ENCODE measurements at places on chromosomes 2 and 18.
A peak's percentile ranks its signal among the peaks of the same experiment; 100 is the strongest.

- H3K4me3 ChIP-seq = no peak overlapping the region
- no peak overlapping the region for H3K27ac ChIP-seq
- peaks cover 29% of the 10 kb centered on the region for H3K4me1 ChIP-seq
- no peak for DNase-seq
These were observed 82.5 kb upstream of the XIRP2 start for GRCh38 chr2:166805753-166806152.

GRCh38 chr2:231530099-231531011 lies at the start of gene NMUR1:
TSS of gene NMUR1 (minus strand) at chr2:231530445. CDS start at chr2:231530361, 84 bp downstream.
- H3K4me1 ChIP-seq = no peaks in the 10 kb centered on the region
- peak within 1 kb of the TSS; percentile 35 for H3K4me3 ChIP-seq
- no peaks in the 10 kb centered on the region for H3K36me3 ChIP-seq
- DNase-seq = no peak

DNA sequence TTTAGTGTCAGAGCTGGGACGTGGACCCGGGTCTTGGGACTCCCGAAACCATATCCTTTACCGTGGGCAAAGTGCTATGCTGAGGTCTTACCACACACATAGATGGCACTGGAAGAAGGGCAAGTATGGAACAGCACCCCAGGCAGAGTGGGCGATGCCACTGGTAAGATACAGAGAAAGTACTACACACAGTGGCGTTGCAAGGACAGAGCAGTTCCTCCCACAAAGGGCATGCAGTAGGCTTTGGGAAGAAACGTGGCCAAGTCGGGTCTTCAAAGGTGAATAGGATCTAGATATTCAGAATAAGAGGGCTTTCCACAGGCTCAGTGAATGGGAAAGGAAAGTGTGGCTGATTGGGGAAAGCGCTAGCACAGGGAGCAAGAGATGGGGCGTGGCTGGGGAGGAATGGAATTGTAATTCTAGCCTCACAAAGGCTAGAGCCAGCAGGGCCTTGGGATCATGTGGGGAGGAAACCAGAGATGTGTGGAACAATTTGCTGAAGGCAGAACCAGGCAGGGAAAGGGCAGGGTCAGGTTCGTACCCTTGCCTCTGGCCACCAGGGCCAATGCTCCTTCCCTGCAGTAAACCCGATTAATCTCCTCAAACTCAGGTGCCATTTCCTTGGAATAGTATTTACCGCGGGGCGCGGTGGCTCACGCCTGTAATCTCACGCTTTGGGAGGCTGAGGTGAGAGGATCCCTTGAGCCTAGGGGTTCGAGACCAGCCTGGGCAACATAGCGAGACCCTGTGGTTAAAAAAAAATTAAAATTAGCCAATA lies 36.0 kb downstream of the PCBP1 start:
- peaks cover 64% of the 10 kb centered on the region for H3K4me1 ChIP-seq
- no peak for DNase-seq
- peak overlapping the region; percentile 10 for H3K4me3 ChIP-seq
- peak overlapping the region; percentile 98 for H3K27ac ChIP-seq
- no peaks in the 10 kb centered on the region for H3K36me3 ChIP-seq

DNA sequence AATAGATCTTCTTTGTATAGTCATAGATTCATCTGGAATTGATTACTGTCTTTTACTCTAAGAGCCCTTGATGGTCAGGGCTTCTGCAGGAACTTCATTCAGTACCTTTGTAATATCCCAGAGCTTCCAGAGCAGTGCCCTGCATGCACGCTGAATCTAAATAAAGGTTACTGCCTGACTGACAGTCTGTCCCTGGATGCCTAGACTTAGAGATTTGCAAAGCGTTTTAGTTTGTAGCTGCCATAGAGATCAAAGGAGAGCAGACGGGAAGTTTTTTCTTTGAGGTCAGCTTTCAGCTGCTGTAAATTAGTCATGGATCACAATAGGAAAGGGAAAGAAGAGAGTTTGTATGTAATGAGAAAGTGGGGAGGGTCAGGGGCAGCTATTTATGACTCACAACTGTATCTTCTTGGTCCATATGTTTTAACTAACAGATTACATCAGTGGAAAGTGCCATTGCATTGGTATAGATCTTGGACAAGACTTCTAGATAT lies 45.2 kb upstream of the NYAP2 start:
- H3K4me1 ChIP-seq = no peaks in the 10 kb centered on the region
- peaks cover 4% of the 10 kb centered on the region for H3K27me3 ChIP-seq
- H3K36me3 ChIP-seq = no peaks in the 10 kb centered on the region

GRCh38 chr18:45227001-45227742 lies 388.1 kb upstream of the SLC14A2 start:
- DNase-seq = no peak
- H3K4me1 ChIP-seq = no peaks in the 10 kb centered on the region
- no peak overlapping the region for H3K27ac ChIP-seq
- no peak overlapping the region for H3K4me3 ChIP-seq

- no peak overlapping the region for H3K4me3 ChIP-seq
- H3K4me1 ChIP-seq = no peaks in the 10 kb centered on the region
- H3K36me3 ChIP-seq = no peaks in the 10 kb centered on the region
- DNase-seq = no peak
These were observed 79.3 kb downstream of the NRXN1 start for GRCh38 chr2:50952596-50952995.

All from T-cell (primary cell).